ENCODE measurements at places on chromosomes 16 and 17.

GRCh38 chr16:49216593-49216992 lies 65.0 kb downstream of the CBLN1 start:
- no peak for DNase-seq

DNA sequence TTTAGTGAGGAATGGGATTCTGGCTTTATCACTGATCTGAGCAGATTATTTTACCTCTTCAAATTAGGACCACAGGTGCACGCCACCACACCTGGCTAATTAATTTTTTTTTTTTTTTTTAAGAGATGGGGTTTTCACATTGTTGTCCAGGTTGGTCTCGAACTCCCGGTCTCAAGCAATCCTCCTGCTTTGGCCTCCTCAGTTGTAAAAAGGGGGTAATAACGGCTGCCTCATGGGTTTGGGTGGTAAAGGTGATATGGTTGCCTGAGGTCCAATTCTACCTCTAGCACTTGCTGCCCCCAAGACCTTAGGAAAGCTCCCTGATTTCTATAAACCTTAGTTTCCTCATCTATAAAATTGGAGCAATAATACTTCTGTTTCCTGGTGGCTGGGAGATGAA lies 130.7 kb upstream of the HS3ST2 start:
- DNase-seq: no peak

DNA sequence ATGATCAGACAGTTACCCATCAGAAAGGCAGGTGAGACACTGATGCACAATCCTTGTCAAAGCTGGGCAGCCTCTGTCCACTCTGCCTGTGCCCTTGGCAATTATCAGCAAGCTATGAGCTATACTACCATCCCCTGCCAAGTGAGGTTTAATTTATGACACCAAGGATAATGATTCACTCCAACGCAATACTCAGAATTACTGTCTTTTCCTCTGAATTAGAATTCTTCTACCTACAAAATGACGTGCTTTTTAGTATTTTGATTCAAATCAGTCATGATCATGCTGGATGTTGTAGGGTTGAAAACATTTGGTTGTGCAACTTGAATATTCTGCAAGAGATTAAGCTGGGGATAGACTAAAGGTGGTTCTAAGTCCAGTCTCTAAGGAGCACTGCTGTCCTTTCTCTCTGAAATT lies 116.8 kb upstream of the SOX9 start:
- peak; percentile 35 for DNase-seq

DNA sequence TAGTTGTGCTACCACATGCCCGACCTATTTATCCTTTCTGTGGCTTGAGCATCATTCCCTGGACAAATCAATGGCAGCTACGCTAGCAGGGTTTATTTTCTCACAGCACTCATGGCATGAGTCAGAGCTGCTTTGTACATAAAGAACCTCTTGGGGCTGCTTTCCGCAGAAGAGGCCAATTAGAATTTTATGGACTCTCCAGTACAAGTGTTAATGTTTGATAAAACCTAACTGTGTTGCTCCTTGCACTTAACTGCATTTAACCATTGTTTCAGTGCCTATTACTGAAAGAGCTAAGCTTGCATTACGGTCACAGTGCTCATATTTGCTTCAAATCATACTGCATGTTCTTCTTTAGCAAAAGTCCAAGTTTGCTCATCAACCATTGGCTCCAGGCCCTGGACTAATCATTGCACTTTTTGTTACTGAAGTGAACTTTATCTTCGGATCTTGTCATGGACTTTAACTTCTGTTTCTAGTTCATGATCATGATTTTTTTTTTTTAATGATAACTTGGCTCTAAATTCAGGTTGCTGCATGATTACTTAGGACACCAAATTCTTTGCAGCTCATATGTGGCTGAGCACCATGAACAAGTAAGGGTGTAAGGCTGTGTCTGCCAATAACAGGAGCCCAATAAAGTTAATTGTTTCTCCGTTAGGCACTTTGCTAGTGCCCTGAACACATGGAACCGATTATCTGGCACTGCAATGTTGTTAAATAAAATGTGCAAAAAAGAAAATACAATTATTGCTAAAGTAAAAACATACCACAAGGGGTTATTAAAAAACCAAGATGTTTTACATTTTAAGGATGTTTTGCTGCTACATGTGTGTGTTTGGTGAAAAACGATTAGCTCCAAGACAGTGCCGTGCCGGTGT lies 492.2 kb downstream of the KCNJ2 start:
- DNase-seq: no peak

DNA sequence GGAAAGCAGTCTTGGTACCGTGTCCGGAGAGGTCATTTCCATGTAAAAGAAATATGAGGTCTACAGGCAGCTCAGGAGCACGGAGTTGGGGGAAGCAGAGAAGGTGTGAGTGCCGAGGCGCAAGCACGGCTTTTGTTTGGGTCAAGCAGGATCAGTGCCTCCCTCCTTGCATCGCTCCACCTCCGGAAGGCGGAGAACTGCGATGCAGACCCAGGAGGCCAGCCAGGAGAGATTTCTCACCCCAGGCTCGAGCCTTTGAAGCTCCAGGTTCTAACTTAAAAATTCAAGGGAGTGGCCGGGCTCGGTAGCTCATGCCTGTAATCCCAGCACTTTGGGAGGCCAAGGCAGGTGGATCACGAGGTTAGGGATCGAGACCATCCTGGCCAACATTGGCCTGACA lies 25.0 kb downstream of the NAA60 start:
- no peak for DNase-seq

DNA sequence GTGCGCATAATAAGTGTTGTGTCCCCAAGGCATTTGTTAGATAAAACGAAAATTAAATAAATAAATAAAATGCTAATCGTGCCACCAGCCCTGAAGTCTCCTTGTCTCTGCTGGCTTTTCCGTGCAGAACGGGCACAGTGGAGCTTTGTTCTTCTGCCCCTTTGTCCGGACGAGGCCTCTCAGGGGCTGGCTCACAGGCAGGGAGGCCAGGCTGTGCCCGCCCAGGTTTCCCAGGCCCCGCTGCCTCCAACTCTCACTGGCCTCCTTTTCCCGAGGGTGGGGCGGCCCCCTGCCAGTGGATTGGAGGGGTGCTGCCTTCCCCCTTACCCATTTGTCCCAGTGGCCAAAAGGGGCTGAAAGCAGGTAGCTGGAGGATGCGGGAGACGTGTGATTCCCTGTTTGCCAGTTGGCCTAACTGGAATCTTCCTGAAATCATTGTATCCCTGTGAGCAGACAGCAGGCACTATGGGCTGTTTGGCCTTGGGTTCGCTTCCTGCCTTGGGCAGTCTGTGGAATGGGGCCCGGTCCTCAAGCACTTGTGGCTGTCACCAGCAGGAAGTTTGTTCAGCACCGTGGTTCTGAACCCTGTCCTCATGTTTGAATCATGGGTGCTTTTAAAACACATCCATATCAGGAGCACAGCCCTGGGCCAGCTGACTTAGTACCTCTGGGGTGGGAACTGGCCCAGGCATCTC lies 64.4 kb downstream of the KSR1 start:
- DNase-seq: no peak

DNA sequence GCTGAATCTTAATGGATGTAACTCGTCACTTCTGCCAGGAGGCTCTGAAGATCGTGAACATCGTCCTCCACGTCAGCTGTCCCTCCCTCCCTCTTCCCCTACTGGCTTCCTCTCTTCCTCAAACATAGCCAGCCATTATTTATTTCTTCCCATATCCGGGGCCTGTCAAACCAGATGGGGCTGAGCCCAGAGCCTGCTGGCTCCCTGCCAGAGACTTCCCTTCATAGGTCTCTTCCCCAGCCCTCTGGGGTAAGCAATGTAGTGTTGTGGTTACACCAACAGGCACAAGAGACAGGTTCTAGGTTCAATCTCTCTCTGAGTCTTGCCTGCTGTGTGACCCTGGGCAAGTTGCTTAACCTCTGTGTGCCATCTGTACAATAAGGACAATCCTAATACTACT lies 40.1 kb upstream of the ZFP90 start:
- DNase-seq: no peak

GRCh38 chr17:63029541-63029940 lies 63.5 kb downstream of the TANC2 start:
- DNase-seq: peak; percentile 46

DNA sequence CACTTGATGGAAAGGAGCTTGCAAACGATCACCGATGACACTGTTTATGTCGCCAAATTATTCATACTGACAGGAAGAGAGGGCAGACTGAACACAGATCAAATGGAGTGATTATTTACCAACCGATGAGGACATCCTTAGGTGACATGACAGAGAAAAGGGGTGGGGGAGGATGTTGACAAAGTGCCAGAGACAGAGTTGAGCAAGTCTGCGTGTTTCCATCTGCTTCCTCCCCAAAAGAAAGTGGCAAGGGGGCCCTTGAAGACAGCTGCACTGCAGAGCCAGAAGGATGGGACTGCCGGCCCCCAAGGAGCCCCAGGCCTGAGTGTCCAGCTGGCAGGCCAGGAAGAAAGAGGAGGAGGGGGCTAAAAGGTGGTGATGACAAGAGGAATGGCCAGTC lies 191.0 kb upstream of the RPL38 start:
- DNase-seq: no peak

DNA sequence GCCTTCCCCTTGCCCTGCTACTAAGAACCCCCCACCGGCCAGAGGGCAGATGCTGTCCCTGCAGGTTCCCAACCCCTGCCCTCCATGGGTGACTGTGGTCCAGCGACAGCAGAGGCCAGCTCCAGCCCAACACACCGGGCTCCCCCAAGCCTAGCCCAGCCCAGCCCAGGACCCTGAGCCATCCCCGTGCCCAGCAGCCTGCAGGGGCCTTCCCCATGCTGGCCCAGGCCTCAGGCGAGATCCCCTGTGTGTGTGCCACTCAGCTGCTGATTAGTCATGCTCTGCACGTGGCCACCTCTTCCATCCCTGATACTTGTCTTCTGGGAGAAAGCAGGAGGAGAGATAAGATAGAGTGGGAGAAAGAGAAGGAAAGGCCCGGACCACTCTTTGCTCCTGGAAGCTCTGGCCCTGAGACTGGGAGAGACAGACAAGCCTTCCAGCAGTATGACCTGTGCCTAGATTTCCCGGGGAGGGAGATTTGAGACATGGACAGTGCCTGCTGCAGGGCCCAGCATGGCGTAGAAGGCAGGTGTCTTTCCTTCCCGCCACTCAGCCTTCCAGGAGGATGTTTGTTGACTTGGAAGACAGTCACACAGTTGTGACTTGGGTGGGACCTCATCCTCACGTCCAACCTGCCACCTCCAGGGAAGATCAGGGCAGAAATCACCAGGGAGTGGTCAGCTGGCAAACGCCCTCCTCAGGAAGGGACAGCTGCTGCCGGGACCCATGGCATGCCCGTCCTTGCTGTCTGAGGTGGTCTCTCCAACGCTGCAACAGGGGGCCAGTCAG lies 41.3 kb upstream of the RASD1 start:
- DNase-seq: no peak

DNA sequence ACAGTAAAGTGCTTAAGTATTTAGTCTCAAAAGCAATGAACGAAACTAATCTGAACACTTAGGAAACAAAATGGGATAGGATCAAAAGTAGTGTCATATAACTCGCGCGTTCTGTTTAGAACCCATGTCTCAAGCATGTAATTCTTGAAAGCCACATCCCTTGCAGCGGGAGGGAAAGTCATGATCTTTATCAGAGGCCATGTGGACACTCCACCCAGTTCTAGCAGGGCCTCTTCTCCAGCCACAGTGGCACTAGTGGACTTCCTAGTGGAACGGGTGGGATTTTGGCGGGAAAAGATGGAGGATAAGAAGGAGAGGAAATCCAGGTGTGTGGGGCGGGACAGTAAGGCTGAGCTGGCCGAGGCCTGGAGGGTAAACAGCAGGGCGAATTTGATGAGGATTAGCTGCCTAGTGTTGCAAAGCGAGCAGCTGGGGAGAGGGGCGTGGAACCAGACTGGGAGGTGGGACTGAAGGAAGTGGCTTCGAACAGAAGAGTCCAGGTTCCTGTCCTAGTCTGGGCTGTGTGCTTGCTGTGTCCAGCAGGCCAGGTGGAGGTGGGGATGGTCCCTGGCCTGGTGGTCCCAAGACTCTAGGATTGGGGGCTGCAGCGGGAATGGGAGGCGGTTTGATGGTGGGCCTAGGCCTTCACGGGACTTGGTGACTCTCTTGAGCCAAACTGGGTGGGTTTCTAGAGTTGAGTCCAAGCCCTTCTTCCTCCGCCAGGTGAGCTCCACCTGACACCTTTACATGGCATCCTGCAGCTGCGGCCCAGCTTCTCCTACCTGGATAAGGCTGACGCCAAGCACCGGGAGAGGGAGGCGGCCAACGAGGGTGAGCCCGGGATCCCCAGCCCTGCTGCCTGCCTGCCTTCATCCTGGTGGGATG lies 15.9 kb downstream of the POLR3E start:
- no peak for DNase-seq

- DNase-seq: peak; percentile 26
Observed at GRCh38 chr17:61863801-61864126, 436 bp upstream of the BRIP1 start.

DNA sequence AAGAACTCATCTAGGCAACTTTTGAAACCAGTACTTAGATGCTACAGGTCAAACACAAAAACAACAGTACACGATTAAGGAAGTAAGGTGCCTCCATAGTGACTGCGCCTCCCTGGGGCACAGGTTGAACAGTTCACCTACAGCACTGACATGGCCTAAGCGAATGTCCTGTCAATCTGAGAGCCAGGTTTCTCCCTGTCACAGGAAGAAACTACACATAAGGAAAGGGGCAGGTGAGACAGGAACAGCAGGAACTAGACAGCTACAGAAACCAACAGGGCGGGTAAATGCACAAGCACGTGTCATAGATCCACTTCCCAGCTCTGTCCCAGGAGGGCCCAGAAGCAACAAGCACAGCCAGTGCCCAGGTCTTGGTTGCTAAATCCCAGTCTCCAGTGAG lies 8.0 kb upstream of the ARHGDIA start:
- DNase-seq: no peak

GRCh38 chr17:5499476-5500231 lies 13.3 kb downstream of the MIS12 start:
- peak; percentile 40 for DNase-seq

DNA sequence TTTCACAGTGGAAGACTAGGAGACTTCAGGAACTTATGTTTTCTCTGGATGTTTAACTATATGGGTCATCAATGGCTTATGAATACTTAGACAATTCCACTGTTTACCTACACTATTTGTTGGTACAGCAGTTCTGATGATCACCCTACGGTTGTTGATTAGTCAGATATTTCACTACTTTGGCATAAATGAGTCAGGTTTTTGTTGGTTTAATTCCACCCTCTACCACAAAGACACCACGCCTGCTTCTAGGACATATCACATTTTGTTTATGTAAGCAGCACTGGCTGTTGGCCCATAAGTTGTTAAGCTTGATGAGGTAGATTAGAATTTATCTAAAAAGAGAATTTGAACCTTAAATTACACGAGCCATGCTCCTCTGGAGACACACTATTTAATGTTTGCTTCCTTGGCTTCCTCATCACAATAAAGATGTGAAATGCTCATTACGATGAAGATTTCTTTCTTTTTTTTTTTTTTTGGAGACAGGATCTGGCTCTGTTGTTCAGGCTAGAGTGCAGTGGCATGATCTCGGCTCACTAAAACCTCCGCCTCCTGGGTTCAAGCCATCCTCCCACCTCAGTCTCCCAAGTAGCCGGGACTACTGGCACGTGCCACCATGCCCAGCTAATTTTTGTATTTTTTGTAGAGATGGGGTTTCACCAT lies 4.3 kb downstream of the GDE1 start:
- no peak for DNase-seq

GRCh38 chr16:83952587-83952939 lies 477 bp upstream of the OSGIN1 start:
- peak; percentile 47 for DNase-seq

Measured in AG08395 (cell line).